ENCODE measurements at places on chromosomes 11 and 22. TPM values are rescaled to one million over a fixed set of nuclear protein-coding genes. Genes with fewer than 3 reads are reported as not detected.

GRCh38 chr11:35419184-35419829 is at the start of gene SLC1A2:
TSS of gene SLC1A2 (minus strand) at chr11:35419558. CDS start at chr11:35418966, 592 bp downstream.
- DNase-seq, result no peak

DNA sequence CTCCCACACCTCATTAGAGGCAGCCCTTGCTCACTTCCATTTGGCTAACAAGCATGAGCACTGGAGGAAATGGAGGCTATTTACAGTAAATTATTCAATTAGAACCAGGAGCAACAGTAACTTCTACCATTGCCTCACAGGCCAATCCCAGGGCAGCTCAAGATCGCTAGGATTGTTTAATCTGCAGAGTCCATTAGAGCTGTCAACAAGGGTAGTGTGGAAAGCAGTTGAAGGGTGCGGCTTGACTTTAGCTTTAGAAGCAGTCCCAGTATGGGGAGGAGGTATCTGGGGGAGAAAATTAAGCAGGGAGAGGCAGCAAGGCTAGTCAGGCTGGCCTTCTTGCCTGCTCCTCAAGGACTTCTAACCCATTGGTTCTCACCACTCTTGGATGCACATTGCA is 38.3 kb upstream of the CYP2R1 start:
- no peak for DNase-seq

STX3 gene
- 55.4 TPM for total RNA-seq

DNA sequence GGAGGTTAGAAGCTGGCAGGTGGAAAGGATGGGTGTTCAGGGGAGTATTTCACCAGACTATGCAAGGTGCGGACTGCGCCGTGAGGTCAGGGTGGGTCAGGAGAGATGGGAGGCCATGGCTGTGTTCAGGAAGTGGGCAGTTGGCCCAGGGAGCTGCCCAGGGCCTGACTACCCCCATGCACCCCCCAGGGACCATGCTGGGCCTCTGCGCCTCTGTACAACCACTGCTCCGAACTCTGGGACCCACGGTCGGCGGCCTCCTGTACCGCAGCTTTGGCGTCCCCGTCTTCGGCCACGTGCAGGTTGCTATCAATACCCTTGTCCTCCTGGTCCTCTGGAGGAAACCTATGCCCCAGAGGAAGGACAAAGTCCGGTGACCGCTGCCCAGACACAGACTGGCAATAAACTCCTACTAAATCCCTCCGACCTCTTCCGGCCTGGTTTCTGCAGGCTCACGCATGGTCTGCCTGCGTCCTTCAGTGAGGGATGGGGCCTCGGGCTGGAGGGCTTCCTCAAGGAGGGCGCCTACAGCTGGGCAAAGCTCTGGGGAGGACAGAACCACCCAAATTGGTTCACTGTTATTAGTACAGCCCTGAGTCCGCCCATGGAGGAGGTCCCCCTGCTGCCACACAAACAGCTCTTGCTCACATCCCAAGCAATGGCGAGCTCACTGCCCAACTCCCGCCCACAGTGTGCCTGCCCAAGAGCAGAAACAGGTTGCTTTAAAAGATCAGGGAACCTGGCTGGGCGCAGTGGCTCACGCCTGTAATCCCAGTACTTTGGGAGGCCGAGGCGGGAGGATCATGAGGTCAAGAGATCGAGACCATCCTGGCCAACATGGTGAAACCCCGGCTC is 4.2 kb downstream of the PHLDA2 start:
- DNase-seq, result no peak

- DNase-seq, result no peak
Observed at GRCh38 chr11:116052603-116053547, 548.7 kb upstream of the CADM1 start.

- DNase-seq, result no peak
Observed at GRCh38 chr22:20013382-20013871, 3.2 kb downstream of the ARVCF start.

DNA sequence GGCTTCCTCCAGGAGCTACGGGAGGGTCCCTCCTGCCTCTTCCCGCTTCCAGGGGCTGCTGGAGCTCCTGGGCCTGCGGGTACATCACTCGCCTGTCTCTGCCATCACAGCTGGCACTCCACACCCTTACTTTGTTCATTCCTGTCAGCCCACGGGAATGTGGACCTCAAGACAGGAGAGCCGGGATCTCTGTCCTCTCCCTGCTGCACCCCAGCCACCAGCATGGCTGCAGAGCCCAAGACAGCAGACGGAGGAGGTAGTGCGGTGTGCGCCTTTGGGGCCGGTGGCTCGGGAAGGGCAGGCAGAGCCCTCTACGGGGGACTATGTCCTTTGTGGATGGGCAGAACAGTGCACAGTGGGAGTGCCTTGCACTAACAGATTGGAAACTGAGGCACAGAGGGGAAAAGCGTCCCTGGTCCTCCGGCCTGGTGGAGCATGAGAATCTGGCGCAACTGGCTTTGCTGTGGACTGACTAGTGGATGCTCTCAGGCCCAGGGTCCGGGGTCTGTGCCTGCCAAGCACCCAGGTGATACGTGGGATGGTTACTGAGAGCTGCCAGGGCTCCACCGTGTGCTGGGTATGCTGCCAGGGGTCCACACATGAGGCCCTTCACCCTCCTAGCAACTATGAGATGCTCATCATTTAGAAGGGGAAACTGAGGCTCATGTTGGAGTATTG is 47.3 kb downstream of the IGF2 start:
- no peak for DNase-seq

- peak; percentile 42 for DNase-seq
Observed at GRCh38 chr11:87851234-87851633, 324.0 kb downstream of the RAB38 start.

GRCh38 chr22:48208894-48209293 is 1446.4 kb downstream of the TBC1D22A start:
- no peak for DNase-seq

DNA sequence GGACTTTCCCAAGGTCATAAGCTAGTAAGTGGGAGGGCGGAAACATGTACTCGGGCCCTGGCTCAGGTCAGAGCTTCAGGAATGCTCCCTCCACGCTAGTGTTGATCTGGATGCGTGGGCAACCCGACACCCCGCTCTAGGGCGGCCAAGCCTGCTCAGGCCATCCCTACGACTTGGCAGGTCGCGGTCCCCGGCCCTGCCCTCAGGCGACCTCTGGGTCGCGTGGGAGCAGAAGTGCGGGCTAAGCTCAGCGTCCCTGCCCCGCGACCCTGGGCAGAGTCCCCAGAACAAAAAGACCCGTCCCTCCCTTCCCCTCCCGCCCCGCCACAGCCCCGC is 781 bp upstream of the TEF start:
- DNase-seq, result peak; percentile 81

DNA sequence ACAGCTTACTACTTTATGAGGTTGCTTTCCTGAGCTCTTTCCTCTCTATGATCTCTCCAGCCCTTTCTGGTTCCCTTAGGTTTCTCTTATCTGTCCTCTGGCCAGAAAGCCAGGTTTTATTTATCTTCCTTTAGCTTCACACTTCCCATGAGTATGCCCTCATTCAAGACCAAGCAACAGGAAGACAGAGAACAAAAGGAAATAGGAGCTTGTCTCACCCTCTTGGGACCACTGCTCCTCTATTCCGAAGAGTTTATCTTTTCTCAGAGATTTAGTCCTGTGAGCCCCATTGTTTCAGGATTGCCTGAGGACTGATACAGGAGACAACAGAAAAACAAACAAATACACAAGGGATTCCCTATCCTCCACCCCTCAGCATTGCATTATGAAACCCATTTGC is 62.4 kb upstream of the CCDC179 start:
- no peak for DNase-seq

DNA sequence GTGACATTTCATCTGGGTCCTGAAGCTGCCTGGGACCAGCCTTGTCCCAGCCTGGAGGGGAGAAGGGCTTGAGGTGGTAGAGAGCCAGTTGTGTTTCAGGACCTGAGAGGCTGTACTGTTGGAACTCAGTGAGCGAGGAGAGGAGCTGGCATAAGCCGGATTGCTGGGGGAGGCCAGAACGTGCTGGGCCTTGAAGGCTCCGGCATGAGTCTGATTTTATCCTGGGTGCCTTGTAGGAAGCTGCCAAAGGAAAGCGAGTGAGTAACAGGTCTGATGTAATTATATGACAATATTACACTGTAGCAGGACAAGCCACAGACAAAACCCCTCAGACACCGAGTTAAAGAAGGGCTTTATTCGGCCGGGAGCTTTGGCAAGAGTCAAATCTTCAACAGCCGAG is 17.2 kb downstream of the AP2A2 start:
- peak; percentile 39 for DNase-seq

GRCh38 chr11:11464555-11464954 is 111.5 kb upstream of the CSNK2A3 start:
- no peak for DNase-seq

- no peak for DNase-seq
Observed at GRCh38 chr11:123284454-123284853, 89.4 kb upstream of the CLMP start.

DNA sequence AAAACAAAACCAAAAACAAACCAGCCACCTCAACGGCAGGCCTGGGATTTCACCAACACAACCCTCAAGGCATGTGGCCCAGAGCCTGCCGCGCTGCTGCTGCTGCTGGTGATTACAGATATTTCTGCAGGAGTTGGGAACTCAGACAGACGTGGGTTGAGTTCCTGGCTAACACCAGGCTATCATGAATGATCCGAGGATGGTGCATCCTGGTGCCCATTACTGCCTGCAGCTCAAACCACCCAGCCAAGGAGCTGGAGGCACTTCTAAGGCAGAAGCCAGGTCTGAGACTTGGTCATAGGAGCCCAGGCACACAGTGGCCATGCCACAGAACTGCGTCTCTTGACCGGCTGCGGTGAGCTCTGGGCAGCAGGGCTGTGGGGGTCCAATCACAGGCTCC is 151.8 kb downstream of the MPPED1 start:
- no peak for DNase-seq

DNA sequence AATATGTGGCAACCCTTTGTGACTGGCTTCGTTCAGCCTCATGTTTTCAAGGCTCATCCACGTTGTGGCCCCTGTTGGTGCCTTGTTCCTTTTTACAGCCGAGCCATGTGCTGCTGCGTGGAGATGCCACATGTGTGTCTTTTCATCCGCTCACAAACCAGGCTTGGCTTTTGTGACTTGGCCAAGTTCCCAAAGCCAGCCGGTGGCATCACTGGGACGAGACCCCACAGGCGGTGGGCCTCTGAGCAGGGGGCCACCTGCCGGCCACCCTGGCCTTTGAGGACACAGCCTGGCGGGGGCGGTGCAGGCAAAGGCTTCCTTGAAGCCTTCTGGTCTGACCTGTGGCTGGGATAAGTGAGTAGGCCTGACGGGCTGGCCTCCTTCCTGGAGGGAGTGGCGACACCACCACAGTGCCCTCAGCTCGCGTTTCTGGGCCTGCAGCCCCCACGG is 10.5 kb downstream of the GRK2 start:
- DNase-seq, result no peak

GRCh38 chr22:47168900-47169800 is 406.7 kb downstream of the TBC1D22A start:
- no peak for DNase-seq

- no peak for DNase-seq
Observed at GRCh38 chr22:47580121-47580520, 817.7 kb downstream of the TBC1D22A start.

DNA sequence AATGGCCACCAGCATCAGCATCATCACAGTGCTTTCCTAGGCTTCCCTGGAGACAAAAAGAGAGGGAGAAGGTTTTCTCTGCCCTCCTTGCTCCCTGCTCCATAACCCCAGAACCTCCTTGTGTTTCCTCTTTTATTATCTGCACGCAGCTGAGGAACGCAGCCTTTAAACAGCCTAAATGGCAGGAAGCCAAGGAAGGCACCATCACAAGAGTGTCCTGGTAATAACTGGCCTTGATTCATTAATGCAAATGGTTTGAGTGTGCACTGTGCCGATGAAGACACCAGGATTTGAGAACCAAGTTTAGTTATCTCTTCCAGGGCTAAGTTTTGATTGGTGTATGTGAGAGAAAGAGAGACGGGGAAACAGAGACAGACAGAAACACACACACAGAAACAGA is 29.4 kb upstream of the DRD2 start:
- no peak for DNase-seq

- DNase-seq, result no peak
Observed at GRCh38 chr11:95035316-95035715, 10.3 kb downstream of the KDM4E start.

RAB1B gene
- 152 TPM for total RNA-seq

PAK1 gene
- total RNA-seq, result 38.8 TPM

DNA sequence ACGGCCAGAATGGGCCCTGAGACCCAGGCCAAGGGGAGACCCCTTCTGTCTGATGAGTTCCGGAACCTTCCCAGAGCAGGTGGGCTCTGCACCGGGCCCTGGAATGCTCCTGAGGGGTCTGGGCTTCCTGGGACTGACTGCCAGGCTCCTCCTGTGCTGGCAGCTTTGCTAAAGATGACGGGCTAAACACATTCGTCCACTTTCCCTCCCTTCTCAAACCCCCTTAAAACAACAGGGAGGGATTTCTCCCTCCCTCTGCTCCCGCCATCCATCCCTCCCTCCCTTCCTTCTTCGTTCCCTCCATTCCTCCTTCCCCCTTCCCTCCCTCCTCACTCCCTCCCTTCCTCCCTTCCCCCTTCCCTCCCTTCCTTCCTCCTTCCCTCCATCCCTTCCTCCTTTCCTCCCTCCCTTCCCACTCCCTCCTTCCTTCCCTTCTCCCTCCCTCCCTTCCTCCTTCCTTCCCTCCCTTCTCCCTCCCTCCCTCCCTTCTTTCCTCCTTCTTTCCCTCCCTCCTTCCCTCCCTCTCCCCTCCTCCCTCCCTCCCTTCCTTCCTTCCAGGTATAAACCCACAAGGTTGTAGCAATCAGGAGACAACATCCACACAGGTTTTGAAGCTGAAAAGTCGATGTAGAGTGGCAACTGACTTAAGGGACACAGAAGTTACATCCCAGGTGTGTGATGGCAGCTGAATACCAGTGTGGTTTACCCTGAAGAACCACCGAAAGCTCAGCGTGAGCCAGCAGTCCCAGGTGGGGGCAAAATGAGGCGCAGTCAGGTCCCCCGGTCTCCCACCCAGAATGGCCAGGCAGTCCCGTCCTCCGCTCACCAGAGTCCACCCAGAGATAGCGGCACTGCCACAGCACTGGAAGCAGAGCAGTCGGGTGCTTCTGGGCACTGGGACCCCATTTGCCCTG is 18.8 kb upstream of the MGAT3 start:
- DNase-seq, result no peak

ASRGL1 gene
- 19.7 TPM for total RNA-seq

GRCh38 chr11:34180040-34180813 is 74.8 kb downstream of the NAT10 start:
- DNase-seq, result no peak

DNA sequence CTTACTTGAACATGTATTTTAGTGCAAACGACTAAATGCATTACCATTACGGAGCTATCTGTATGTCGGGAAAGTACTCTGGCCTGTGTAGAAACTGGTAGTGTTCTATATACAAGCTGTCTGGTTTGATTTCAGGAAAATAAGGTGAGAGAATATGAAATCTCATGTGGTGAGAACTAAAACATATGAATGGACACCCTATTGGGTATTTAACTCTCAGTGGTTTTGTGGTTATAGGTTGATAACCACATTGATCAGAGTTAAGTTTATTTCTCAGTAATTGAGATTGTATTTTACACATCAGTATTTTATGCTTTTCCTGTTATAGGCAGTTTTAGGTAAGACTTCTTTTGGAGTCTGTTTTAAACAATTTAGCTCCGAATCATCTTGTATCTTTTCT is 10.4 kb downstream of the ANO5 start:
- DNase-seq, result no peak

Measured in epithelial cell of proximal tubule (primary cell).